ENCODE measurements at places on chromosomes 11 and 22.

GRCh38 chr11:67033661-67034166 is 10.8 kb downstream of the SYT12 start:
- DNase-seq, result no peak

- DNase-seq, result no peak
These were observed 48.7 kb upstream of the ARFGAP3 start for GRCh38 chr22:42905702-42906183.

DNA sequence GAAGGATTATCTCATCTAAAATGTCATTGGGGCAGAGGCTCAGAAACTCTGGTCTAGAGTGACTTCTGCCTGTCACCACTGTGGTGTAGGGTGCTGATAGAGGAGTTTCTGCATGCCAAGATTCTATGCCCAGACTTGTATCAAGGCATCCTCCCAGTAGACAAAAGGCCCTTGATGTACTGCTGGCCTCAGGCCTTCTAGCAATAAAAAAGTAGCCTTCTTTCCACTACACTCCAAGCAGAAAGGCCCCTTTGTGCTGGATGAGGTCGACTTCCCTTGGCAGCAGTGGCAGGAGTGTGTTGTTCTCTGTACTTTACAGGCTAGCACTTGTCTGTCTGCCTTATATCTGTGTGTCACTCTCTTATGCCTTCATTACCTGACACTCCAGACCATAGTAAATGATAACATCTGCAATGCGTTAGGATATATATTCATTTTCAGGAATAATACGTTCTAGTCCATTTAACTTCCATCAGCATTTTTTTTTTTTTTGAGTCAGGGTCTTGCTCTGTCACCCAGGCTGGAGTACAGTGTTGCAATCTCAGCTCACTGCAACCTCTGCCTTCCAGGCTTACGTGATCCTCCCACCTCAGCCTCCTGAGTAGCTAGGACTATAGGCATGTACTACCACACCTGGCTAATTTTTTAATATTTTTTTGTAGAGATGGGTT is 49.5 kb upstream of the RRM1 start:
- DNase-seq, result no peak

DNA sequence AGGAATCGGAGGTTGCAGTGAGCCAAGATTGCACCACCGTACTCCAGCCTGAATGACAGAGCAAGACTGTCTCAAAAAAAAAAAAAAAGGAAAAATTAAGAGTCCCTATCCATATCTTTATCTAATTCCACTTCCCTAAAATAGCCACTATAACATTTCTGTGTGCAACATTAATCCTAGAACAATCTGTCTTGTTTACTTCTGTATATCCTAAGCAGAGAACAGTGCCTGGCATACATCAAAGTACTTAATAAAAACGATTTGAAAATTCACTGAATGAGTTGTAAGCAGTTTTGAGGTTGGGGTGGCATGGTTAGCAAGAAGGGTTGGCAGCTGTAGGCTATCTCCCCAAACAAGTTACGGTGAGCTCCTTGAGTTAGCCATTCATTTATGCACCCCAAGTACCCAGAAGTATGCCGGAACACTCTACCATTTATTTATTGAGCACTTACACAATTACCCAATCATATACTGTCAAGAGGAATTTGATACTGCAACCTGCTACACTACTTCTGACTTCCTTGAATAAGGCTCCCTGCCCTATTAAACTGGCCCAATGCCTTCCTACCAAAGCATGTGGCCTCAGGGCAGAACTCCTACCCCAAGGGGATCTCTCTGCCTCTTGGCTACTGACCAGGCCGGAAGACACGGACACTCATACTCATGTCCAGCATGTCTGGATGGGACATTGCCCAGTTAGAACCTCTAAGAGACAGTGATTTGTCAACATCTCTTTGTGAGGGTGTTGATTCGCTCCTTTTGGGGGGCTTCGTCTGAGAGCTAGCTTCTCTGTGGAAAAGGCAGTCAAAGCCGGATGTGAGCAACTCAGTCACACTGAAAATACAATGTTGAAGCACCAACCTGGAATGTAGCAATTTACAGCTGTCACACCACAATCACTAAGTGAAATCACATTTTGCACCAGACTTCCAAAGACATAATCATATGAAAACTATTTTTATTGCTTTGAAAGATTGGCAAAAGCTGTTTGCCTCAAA is 16.3 kb upstream of the TMEM41B start:
- DNase-seq, result no peak

DNA sequence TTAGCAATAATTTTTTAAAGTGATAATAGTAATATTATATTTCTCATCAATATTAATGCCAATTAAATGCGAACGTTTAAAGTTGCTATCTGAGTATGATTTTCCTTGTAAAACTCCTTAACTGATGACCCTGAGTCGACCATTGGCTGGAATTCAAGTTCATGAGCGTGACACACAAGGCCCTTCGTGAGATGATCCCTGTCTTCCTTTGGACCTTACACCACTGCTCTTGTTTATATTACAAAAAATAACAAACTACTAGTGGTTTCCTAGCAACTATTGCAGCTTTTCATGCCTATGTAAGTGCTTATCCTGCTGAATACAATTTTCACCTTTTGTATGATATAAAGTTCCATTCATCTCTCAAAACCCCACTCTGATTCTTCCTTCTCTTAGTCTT is 752.9 kb downstream of the CNTN5 start:
- DNase-seq, result peak; percentile 0

DNA sequence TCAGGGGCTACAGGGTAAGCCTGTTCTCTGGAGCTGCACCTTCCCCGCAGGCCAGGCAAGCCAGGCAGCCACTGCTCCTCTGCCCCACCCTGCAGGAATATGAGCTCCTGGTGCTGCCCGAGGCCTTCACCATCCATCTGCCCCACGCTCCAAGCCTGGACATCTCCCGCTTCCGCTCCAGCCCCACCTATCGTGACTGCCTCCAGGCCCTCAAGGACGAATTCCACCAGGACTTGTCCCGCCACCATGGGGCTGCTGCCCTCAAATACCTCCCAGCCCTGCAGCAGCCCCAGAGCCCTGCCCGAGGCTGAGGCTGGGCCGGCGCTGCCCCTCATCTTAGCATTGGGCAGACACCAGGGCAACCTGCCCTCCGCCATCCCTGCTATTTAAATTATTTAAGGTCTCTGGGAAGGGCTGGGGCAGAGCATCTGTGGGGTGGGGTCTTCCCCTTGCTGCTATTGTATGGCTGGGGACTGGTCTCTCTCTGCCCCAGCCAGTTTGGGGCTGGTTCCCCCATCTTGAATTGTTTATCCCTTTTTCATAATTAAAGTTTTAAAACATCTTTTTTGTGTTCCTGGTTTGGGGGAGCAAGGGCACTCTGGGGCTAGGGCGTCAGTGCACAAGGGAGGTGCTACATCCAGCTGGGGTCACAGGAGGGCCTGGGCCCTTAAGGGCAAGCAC is 6.2 kb downstream of the LARGE2 start:
- DNase-seq, result no peak

- DNase-seq, result no peak
These were observed 839 bp downstream of the STX5 start for GRCh38 chr11:62830904-62831519.

- DNase-seq, result no peak
These were observed 37.0 kb downstream of the MUC2 start for GRCh38 chr11:1111545-1112212.

DNA sequence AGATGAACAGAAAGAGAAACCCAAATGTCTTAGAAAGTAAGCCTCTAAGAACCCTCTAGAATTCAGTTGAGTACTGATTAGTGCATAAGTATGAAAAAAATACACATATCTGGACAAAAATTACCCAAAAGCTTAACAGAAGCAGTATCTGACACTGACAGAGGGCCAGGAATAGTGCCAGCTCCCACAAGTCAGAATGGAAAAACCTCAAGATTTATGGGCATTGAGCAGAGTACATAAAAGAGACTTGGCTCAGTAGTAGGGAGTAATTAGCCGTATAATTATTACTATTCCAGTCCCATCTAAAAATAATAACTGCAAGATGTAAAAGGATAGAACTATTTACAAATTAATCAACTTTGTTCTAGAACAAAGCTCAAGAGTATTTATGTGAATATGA is 834.5 kb downstream of the FAM181B start:
- no peak for DNase-seq

DNA sequence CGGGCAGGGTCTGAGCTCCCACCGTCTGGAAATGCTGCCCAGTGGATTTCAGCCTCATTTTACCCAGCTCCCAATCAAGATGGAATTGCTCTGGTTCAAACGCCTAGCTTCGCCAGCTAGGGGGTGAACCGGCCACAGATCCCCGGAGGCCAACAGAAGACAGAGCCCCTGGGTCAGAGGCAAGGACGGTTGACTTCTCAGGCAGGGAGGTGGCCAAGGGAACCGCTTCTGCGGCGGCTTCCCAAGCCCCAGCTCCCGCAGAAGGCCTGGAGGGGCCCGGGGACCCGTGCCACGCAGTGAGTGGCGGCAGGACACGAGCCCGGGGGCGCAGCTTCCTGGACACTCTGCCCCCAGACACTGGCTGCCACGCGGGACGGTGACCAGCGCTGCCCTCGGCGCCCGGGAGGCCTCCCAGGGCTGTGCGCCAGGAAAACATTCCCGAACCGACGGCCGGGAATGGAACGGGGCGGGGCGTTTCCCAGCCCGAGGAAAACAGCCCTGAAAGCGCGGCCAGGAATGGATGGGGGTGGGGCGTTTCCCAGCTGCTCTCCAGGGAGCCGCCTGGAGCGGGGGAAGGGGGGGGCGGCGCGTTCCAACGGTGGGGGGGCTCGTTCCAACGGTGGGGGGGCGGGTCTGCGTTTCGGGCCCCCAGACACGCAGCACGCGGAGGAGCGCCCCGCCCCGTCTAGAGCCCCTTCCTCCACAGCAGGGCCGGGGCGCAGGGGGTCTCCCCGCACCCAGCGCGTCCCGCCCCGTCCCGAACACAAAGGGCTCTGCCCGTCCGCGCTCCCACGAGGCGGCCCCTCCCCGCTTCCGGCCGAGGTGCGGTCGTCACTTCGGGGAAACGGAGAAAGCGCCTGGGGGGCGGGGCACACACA is 13.5 kb upstream of the B4GALNT4 start:
- DNase-seq, result peak; percentile 93

DNA sequence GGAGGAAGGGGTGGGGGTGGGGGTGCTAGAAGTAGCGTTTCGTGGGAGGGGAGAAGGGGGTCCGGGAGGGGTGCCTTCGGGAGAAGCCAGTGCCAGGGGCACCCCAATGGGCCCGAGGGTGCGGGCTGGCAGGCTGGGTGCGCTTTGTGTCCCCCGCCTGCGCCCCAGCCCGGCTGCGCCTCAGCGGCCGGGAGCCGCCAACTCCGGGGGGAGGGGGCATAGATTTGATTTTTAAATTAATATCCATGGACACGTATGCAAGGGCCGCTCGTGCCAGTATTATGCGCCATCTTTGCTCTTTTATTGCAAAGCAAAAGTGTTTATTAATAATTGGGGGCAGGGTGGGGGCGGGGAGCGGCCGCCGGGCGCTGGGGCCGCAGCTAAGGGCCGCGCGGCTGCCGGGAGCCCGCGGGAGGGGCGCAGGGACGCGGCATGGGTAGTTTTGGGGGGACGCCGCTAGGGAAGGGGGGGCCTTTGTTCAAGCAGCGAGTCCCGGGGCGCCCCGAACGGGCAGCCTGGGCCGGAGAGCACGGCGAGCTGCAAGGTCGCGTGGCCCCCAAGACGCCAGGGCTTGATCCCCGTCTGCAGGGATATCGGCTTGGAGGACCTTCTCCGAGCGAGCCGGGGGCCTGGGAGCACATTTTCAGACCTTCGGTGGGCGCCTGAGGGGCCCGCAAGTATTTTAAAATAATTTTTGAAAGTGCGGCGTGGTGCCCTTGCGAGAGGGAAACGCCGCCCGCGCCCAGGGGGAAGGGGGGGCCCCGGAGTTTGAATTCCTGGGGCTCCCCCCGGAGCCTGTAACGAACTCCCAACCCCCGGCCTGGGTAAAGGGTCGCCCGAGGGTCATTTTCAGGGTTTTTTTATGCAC is 959 bp downstream of the CCND1 start:
- no peak for DNase-seq

DNA sequence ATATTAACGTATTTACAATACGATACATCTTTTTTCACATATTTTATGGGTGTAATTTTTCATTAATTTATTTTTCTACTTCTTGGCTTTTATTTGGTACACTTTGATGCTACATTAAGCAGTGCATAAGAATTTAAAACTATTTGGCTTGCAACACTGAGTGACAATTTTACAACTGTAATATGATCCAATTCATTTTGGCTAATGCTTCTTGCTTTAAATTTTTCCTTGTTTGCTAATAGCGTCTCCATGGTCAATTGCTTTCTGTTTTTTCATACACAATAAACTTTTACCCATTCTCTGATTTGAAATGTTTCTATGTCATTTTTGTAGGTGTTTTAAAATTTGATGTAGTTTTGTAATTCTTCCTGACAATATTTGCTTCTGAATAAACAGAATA is 773.2 kb downstream of the FAM181B start:
- no peak for DNase-seq

- no peak for DNase-seq
These were observed 15.0 kb upstream of the SLC39A13 start for GRCh38 chr11:47393163-47394049.

- DNase-seq, result no peak
These were observed 126.5 kb downstream of the NAV2 start for GRCh38 chr11:19838994-19839768.

DNA sequence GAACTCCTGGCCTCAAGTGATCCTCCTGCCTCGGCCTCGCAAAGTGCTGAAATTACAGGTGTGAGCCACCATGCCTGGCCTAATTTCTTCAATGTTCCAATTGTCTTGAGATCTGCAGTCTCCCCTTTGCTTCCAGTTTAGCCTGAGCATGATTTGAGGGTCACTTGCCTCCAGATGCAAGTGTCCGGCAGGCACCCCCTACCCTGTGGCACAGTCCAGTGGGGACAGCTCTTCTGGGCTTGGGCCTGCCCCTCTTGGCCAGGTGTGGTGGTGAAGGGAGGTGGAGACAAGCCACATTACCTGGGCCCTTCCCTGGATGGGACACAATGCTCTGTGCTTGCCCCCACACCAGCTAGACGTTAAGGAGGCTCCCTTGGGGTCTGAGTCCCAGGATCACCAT is 21.3 kb upstream of the CACNG2 start:
- DNase-seq, result no peak

DNA sequence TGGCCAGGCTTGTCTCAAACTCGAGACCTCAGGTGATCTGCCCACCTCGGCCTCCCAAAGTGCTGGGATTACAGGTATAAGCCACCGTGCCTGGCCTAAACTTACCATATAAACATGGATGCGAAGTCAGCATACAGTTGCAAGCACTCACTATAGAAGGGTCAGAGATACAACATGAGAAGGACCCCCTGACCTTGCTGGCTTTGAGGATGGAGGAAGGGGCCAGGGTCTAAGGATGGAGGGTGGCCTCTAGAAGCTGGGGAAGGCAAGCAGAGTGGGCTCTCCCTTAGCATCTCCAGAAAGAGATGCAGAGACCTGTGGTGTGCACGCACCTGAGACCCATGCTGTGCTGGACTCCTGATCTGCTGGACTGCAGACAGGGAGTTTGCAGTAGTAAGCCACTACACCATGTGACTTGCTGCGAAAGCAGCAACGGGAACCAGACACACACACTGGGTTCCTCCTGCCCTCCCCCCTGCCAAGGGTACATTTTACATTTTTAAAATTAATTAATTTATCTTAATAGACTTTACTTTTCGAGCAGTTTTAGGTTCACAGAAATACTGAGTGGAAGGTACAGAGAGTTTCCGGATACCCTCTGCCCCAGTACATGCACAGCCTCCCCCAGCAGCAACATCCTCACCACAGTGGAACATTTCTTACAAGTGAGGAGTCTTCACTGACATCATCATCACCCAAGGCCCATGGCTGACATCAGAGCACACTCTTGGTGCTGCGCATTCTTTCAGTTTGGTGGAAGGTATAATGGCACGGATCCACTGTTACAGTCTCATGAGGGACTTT is 170.1 kb upstream of the B3GAT1 start:
- no peak for DNase-seq

All from hindlimb muscle (tissue), 1 donor.